ENCODE measurements at places on chromosomes 3 and 15.

DNA sequence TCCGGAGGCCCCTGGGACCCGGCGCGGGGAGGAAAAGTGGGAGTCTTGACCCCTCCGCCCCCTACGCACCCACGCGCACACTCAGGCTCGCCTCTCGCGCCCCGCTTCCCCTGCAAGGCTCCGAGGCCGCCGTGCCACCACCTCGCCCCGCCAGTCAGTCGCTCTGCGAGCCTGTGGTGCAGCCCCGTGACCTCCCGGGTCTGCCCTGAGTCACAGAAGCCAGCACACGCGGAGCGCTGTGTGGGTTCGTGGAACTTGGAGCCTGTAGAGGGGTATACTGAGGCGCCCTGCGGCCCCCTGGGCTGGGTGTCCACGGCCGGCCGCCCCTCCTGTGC is 380 bp upstream of the ALS2CL start:
- DNase-seq, result no peak

GRCh38 chr3:54222316-54222715 is 100.0 kb downstream of the CACNA2D3 start:
- DNase-seq, result no peak

GRCh38 chr15:64949383-64950186 is 37.9 kb downstream of the ANKDD1A start:
- DNase-seq, result no peak

- no peak for DNase-seq
These were observed 15.2 kb downstream of the MRPS22 start for GRCh38 chr3:139358841-139359562.

GRCh38 chr3:172154768-172155664 is 115.6 kb downstream of the FNDC3B start:
- DNase-seq, result no peak

DNA sequence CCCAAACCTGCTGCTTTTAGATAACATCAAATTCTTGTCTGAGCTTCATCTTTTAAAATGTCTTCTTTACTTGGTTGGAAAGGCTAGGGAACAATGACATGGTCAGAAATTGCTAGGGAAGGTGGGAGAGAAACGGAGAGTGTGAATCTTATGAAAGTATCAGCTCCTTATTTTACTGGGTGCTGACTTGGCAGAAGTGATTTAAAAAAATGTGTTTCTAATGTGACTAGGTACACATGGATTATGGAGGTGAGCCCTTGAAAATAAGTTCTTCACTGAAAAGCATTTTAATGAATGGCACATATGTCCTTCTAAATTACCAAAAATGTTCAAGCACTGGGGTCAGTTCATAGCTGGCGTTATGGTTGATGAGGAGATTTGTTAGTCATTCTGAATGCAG is 54.0 kb upstream of the PPARG start:
- DNase-seq, result no peak

GRCh38 chr3:136562026-136562425 is 190.2 kb downstream of the STAG1 start:
- DNase-seq, result no peak

DNA sequence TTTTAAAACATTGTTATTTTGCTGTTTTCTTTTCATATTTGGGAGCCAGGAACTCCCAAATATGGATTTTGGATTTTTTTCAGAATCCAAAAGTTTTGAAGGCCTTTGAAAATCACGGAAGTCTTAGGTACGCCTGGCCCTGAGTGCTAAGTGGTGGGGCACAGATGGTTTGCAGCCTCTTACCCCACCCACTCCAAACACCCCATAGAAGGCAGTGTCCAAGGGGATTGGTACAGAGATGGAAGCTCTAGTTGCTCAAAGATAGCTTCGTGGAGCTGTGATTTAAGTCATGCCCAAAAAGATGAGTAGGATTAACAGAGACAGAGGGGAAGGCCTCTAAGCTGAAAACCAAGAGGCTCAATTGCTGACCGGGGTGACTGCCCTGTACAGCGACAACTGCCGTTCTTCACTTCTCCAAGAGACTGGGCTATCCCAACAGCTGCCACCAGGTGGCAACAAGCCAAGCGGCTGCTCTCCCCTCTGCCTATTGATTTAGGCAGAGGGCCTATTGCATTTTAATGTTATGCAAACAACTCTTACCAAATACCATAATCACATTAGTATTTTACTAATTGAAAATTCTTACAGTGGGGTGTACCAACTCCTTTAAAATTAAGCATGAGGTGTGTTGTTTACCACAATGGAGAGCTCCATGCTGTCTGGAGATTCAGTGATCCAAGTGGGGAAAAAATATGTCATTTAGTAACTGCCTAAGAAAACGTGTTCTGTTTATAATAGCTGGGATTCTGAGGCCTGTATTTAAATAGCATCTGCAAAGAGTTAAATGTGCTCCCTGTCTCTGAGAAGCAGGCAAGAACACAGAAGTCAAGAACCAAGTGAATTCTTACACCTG is 64.0 kb upstream of the C15orf61 start:
- peak; percentile 77 for DNase-seq

DNA sequence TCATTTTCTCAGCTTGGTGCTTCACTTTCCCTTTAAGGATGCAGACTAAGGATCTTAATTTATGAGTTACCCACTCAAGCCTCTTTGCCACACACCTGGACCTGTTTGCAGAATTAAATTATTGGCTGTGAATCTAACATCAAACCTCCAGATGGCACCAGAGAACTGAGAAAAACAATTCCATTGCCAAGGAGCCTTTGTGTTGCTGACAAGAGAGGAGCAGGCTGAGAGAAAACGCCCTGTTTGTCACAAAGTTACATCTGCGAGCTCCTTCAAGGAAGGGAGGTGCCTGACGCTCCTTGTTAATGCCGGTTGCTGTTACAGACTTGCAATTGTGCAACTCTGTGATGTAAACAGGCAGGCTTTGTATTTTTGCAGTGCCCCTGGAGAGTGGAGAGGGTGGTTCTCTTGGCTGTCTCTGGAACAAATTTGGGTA is 36.3 kb upstream of the TMC3 start:
- DNase-seq, result peak; percentile 49

DNA sequence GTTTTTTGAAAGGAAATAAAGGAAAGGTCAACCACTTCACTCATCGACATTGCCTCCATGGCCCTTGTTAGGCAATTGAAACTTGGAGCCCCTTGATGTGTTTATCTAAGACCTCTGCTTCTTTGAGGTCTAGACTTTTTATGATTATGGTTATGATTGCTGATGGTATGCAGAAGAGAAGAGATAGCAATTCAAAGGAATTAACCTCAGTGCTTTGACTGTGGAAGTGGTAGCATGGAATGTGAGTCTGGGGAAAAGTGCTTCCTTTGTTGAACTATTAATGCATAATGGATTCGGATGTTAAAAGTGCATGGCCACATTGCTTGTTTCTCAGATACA is 46.1 kb downstream of the FNDC3B start:
- no peak for DNase-seq

DNA sequence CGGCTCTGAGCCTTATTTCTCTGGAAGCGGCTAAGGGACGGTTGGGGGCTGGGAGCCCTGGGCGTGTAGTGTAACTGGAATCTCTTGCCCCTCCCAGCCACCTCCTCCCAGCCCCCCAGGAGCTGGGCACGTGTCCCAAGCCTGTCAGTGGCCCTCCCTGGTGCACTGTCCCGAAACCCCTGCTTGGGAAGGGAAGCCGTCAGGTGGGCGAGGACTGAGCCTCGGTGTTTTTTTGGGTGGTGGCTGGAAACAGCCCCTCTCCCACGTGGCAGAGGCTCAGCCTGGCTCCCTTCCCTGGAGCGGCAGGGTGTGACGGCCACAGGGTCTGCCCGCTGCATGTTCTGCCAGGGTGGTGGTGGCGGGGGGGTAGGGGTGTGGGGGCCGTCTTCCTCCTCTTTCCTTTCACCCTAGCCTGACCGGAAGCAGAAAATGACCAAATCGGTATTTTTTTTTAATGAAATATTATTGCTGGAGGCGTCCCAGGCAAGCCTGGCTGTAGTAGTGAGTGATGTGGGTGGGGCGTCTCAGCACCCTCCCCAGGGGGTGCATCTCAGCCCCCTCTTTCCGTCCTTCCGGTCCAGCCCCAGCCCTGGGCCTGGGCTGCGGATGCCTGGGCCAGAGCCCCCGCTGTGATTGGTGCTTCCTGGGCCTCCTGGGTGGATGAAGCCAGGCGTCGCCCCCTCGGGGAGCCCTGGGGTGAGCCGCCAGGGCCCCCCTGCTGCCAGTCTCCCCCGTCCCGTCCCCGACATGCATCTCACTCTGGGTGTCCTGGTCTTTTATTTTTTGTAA is 58.8 kb upstream of the GOLGA8A start:
- no peak for DNase-seq

DNA sequence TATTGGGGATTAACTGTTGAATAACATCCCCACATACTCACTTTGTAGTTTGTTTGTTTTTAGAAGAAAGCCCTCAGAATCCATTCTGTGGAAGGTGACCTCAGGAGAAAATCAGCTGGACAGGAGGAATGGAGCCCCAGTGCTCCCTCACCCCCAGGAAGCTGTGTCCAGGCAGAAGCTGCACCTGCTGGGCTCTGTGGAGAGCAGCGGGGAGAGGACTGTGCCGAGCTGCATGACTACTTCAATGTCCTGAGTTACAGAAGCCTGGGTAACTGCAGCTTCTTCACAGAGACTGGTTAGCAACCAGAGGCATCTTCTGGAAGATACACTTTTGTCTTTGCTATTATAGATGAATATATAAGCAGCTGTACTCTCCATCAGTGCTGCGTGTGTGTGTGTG is 14.0 kb downstream of the TIGIT start:
- no peak for DNase-seq

- no peak for DNase-seq
These were observed 294.9 kb upstream of the CTDSPL start for GRCh38 chr3:37566730-37567129.

DNA sequence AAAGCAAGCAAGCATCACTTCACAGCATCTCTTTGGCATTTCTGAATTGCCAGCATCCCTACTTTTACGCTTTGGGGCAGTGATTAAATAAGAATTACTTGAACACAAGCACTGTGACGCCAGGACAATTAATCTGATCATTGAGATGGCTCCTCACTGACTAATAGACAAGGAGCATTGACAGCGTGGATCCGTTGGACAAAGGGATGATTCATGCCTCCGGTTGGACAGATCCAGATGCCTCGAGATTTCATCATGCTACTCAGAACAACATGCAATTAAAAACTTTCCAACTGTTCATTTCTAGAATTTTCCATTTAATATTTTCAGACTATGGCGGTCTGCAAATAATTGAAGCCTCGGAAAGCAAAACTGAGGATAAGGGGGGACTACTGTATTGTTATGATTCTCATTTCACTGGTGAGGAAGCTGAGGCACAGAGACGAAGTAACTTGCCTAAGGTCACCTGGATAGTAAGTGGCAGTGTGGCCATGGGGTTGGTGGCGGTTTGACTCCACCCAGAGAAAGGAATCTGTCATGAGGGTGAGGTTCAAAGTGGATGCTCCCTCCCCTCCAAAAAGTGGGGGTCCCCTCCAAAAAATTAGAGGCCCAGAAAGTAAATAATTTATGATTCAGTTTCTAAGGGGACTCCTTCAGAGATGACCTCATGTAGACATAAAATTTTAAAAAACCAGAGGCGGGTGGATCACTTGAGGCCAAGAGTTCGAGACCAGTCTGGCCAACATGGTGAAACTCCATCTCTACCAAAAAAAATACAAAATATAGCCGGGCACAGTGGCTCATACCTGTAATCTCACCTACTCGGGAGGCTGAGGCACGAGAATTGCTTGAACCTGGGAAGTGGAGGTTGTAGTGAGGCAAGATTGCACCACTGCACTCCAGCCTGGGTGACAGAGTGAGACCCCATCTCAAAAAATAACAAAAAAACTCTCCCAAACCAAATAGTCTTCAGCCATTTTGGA is 12.3 kb upstream of the PGPEP1L start:
- no peak for DNase-seq

DNA sequence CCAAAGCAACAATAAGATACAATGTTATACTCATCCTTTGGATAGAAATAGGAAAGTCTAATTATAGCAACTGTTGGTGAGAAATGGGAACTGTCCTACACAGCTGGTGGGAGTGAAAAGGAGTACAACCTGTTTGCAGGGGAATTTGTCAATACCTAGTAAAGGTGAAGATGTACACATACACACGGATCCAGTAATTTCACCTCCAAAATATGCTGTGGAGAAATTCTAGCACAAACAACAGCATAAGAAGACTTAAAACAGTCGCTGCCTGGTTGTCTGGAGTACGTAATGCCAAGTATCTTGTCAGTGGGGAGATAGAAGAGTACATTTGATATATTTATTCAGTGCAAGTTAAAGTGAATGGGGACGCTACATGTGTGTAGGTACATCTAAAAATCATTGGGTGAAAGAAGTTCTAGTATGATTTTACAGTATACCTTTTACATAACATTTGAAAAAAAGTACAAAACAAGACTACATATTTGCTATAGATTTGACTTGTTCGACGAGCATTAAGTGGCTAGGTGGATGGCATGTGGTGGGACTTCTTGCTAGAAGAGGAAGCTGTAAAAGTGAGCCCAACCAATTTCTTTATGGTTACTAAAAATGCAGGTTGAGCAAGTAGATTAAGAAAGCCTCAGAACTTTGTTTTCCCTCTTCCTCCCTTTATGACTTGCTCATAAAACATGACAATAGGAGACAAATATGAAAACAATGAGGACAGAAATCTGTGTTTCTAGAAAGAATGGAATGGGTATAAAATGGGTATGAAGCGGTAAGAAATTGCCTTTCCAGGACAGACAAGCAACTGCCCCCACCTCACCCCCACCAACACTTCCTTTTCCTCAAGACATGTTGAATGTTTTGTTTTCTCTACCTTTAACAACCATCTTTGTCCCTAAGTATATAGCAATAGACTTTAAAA is 50.2 kb upstream of the CCR4 start:
- no peak for DNase-seq

- DNase-seq, result no peak
These were observed 17.4 kb downstream of the FILIP1L start for GRCh38 chr3:100096866-100097265.

- no peak for DNase-seq
These were observed 15.2 kb downstream of the ABCC5 start for GRCh38 chr3:184002469-184002868.

GRCh38 chr15:34789326-34789725 is 6.0 kb downstream of the ACTC1 start:
- no peak for DNase-seq

DNA sequence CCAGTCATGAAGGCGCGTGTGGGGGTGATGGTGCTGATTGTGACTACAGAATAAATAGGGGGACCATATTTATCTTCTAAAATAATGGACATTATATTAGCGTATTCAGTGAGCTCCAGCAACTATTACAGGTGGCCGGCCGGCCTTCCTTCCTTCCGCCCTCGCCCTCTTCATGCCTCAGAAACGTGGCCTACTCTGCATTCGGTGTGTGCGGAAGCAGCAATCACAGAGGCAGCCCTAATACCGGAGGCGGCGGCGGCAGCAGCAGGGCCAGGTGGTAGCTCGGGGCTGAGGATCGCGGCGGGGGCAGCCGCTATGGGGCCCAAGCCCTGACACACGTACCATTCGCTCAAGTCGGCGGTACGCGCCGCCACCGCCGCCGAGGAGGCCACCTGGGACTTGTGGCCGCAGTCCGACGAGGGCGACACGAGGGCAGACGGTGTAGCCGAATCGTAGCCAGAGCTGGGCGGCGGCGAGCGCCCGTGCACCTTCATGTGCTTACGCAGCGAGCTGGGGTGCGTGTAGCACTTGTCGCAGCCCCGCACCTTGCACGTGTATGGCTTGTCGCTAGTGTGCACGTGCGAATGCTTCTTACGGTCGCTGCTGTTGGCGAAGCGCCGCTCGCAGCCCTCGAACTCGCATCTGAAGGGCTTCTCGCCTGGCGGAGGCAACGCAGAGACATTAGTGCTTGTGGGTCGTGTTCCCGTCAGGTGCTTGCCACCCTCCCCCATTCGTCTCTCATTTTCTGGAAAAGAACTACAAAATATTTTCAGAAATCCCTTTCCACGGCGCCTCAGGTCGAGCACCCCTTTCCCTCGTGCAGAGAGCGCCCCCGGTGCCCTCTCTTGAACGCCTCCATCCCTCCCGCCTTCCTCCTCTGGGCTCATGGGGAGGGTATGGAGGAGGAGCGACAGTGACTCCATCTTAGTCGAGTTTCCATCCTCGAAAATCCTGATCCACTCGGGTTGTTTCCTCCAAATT is 15.5 kb downstream of the ZIC4 start:
- DNase-seq, result no peak
